COR-L47 (cell line): ENCODE measurements at places on chromosomes 6 and 20.

DNA sequence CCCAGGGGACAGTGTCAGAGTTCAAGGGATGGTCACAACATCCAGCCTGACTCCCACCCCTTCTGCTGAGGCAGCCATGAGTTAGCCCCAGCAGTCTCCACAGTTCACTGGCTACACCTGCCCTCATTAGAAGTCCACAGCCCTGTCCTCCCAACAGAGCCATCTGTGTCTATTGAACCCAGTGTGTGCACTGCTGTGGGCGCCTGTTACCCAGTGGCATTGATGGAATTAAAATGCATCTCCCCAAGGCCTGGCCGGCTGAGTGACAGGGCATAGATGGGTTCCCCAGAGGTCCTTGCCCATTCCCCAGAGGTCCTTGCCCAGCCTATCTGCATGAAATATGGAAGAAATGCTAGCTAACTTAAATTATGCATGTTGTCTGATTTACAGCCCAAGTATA is 73.3 kb downstream of the PCSK2 start:
- no peak for DNase-seq

DNA sequence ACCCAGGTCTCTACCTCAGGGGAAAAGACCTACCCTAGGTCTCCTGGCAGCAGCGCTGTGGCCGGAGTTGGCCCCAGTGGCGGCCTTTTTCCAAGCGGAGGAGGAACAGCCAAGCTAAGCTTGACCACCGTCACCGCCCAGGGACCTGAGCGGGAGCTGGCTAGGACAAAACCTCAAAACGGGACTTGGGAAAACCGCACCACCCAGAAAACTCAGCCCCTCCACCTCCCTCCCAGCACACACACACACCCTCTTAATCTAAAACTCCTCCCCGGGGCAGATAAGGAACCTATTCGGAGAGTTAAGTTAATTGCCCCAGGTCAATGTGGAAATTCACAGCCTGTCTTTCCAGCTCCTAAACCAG is 2.7 kb upstream of the TRERF1 start:
- DNase-seq, result no peak

DNA sequence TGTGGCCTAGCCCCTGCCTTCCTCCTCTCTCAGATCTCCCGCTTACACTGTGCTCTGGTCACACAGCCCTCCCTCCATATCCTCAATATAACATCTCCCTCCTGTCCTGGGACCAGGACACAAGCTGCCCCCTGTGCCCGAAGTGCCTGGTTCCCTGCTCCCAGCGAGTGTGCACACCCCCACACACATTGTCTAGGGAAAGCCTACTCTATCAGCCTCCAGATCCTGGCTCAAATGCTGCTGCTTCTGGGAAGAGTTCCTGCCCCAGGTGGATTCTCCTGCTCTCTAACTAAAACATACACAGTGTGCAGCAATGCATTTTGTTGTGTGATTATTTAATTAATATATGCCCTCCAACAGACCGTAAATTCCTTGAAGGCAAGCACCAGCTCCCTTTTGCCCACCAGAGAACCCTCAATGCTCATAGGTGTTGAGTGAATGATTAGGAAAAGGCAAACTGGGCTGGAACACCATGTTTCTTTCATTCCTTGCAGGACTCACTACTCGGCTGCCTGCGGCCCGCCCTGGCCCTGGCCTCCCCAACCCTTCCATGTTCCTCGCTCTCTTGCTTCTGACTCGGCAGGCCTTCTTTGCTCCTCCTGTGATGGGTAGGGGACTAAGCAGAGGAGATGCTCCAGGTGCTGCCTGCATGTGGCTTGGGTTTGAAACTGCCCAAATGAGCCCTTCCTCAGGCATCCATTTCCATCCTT is 194.6 kb downstream of the ZDHHC14 start:
- DNase-seq, result no peak

- no peak for DNase-seq
Measured at GRCh38 chr20:20566516-20566915, 145.9 kb downstream of the RALGAPA2 start.

DNA sequence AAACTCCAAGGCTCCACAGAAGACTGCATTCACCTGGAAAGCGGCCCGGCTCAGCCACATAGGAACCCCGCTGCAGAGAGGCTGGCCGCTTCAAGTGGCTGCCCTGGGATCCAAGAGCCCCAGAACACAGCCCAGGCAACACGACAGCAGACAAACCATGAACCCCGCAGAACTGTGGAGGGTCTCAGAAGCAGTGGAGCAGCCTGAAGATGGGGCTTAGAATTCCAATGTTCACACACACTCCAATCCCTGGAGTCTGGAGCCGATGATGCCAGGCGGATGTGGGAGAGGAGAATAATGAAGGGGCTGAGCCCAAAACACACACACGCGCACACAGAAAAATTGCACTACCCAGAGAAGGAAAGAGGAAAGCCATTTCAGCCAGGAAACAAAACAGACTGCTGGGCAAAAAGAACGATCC is 52.4 kb downstream of the NINL start:
- DNase-seq, result no peak

GRCh38 chr6:97440590-97441176 is 157.7 kb upstream of the MMS22L start:
- peak; percentile 55 for DNase-seq

- no peak for DNase-seq
Measured at GRCh38 chr20:61700595-61701140, 365.0 kb downstream of the TAF4 start.

- peak; percentile 32 for DNase-seq
Measured at GRCh38 chr20:33862709-33863403, 51.7 kb downstream of the CHMP4B start.

DNA sequence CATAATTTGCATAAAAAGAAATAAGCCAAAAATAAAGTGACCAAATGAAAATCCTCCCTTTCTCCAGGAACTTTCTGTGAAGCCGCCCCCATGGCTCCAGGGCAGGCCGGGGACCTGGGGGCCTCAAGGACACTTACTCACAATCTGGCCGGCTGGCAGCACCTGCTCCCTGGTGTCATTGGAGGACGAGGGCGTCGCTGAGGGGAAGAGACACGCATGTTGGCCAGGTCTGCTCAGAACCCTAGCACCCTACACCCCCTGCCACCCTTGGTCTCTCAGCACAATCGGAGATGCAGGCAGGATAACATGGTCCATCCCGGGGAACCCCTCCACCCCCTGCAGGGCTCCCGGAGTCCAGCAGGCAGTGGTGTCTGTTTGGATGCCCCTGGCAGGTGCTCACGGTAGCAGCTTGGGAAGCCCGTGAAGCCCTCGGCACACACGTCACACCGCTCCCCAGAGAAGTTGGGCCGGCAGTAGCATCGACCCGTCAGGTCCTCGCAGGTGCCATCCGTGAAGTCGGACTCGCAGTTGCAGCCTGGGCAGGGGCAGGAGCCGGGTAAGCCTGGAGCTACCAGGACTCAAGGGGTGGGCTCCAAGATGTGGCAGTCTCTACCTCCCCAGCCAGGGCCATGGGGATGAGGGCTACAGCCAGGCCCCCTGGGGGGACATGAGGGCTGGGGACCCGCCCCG is 21.3 kb downstream of the LAMA5 start:
- DNase-seq, result no peak

- DNase-seq, result no peak
Measured at GRCh38 chr6:51753635-51754034, 333.8 kb downstream of the PKHD1 start.

GRCh38 chr20:47357296-47358038 is 968 bp upstream of the ZMYND8 start:
- no peak for DNase-seq

GRCh38 chr20:63520504-63520933 is at the start of gene PPDPF:
Gene PPDPF (plus strand): TSS chr20:63520765. CDS start chr20:63521309, 544 bp downstream.
- peak; percentile 67 for DNase-seq

DNA sequence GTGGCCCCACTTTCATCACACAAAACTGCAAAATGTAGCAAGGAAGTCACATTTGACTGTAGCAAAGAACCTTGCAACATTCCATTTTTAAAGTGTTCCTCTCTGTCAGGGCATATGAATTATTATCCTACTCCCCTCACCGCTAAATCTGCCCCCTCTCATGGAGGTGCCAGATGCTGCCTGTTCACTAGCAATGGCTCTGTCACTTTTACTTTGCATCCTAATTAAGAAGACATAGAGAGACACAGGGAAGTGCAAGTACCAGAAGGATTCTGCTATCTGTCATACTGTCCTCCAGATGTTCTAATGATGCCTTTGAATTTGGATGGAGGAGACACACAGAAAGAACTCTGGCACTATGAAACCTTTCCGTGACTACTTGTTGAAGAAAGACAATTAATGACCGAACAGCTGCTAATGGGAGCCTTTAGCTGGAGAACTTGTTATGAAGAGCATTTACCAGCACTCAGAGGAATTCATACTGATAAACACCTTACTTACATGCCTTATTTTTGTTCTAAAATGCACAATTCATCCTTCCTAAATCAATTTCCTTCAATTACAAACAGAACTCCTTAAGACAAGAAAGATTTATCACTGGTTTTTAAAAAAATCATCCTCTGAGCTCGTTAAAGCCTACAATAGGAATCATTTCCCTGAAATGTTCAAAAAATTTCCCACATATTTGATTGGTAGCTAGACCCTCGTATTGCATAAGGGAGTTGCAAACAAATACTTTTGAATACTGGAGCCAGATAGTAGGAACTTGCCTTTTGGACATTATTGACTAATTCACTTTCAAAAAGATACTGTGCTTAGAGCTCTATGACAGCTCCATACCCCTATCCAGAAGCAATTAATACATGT is 292.6 kb downstream of the UBE3D start:
- DNase-seq, result no peak

DNA sequence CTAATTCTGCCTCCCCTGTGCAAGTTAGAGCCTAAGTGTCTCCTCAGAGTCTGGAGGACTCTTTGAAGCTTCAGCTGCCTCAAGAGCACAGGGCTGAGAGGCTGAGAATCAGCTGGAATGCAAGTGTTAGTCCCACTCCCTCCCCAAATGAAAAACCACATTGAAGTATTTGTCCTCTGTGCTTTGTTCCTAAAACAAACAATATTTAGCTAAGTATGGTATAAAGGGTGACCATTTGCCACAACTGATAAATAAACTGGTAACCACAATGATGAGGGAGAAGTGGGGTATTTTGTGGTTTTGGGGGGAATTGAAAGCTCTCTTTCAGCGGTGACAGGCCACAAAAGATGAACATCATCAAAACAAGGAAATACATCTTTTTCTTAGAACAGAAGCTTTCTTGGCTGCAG is 91.7 kb upstream of the HDDC2 start:
- no peak for DNase-seq

- no peak for DNase-seq
Measured at GRCh38 chr6:131390322-131390721, 182.7 kb upstream of the ARG1 start.

DNA sequence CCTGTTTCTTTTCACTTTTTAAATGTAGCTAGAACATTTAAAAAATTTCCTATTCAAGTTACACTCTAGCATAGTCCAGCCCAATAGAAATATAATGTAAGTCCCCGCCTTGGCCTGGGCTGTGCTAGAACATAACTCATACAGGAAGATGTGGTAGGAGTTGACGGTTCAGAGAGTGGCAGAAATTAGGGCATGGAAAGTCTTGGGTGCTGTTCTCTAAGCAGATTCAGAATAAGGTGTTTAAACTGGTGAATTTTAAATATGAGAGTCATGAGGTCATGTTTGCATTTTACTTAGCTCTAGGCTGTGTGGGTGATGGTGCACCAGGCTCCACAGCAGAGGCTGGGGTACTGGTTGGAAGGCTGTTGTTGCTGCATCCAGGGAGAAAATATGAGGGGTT is 256.5 kb downstream of the FARS2 start:
- no peak for DNase-seq

GRCh38 chr6:129744201-129744879 is 34.4 kb upstream of the ARHGAP18 start:
- DNase-seq, result no peak

- DNase-seq, result peak; percentile 3
Measured at GRCh38 chr20:57594092-57594951, 25.9 kb downstream of the ZBP1 start.

DNA sequence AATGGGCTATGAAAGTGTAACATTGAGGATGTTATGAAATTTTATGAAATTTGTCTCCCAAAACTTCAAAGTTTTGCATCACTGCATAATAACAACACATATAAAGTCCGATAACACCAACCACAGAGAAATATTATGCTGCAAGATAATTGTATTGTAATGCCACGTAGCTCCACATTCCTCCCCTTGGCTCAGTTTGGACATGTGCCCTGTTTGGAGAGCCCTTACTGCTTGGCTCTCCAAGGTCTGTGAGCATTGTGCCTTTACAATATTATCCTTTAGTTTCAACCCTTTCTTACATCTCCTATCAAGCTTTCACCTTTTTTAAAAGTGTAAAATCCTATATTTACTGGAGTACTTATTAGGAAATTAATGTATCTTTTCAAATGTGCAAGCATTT is 10.8 kb downstream of the HBS1L start:
- DNase-seq, result no peak

- DNase-seq, result no peak
Measured at GRCh38 chr20:57921676-57922075, 211.9 kb upstream of the PMEPA1 start.

GRCh38 chr6:25942561-25943147 is 12.2 kb upstream of the SLC17A2 start:
- DNase-seq, result peak; percentile 23

- no peak for DNase-seq
Measured at GRCh38 chr6:136236466-136237293, 13.4 kb downstream of the MTFR2 start.

- no peak for DNase-seq
Measured at GRCh38 chr20:4626228-4626627, 95.5 kb upstream of the PRND start.

GRCh38 chr20:2169456-2170088 is 67.9 kb downstream of the STK35 start:
- no peak for DNase-seq

DNA sequence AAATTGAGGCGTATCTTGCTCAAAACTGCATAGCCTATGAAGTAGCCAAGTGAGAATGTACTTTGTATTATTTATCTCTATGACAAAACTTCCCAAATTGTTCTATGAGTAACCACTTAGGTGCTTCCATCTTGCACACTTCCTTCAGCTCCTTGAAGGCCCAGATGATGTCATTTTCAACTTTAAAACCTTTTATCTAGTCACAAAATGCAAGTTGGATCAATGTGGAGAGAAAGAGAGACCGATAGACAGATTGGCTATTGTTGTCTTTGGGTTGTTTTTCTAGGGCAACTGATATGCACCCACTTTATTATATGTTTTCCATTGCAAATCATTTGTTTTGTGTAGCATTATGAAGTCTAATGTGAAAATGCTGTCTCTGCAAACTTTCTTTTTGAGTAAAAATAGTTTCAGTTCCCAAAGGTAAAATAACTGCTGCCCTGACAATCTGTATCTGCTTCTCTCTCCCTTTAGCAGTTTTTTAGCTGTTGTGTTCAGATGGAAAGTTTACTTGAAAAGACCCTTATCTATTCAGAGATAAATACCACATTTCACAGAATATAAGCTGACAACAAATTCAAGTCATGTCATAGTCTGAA is 73.7 kb upstream of the CITED2 start:
- DNase-seq, result no peak

GRCh38 chr6:43613721-43614395 is 15.2 kb downstream of the GTPBP2 start:
- no peak for DNase-seq
